ENCODE measurements at places on chromosomes 13 and 19. TPM values are rescaled to one million over a fixed set of nuclear protein-coding genes. Genes with fewer than 3 reads are reported as not detected.

The PALM gene
- 15.7 TPM for polyA plus RNA-seq

The SIN3B gene
- polyA plus RNA-seq = 20.7 TPM

The ZNF135 gene
- polyA plus RNA-seq = 2.0 TPM

The CYP2A7 gene
- not detected for polyA plus RNA-seq

The CATSPERD gene
- polyA plus RNA-seq = not detected

The KBTBD6 gene
- polyA plus RNA-seq = 3.4 TPM

The PEAK3 gene
- 0.23 TPM for polyA plus RNA-seq

The RFPL4A gene
- polyA plus RNA-seq = not detected

Data from heart left ventricle (tissue), 16 donors.